ENCODE measurements at places on chromosomes 5 and 9. TPM values are rescaled to one million over a fixed set of nuclear protein-coding genes. Genes with fewer than 3 reads are reported as not detected.
A peak's percentile ranks its signal among the peaks of the same experiment; 100 is the strongest.

DNA sequence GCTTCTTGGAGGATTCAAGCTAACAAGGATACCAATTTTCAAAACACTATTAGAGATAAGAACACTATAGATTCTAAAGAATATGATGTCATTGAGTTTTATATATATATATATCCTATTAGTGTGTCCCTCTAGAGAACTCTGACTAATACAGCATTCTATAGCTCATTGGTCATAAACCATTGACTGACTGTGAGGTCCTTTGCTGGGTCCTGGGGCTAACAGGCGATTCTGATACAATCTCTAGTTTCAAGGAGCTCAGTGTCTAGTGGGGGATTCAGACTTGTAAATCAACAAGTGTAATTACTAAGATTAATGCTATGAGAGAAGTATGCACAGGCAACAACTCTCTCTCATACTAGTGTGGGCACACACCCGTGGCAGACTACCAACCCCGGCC lies 234.5 kb downstream of the DENND1A start:
- DNase-seq = no peak

GRCh38 chr5:141933151-141933550 lies 9.5 kb downstream of the DELE1 start:
- DNase-seq = no peak

The MLANA gene
- not detected for total RNA-seq

GRCh38 chr9:72441848-72442607 lies 77.0 kb upstream of the ZFAND5 start:
- DNase-seq = peak; percentile 73

DNA sequence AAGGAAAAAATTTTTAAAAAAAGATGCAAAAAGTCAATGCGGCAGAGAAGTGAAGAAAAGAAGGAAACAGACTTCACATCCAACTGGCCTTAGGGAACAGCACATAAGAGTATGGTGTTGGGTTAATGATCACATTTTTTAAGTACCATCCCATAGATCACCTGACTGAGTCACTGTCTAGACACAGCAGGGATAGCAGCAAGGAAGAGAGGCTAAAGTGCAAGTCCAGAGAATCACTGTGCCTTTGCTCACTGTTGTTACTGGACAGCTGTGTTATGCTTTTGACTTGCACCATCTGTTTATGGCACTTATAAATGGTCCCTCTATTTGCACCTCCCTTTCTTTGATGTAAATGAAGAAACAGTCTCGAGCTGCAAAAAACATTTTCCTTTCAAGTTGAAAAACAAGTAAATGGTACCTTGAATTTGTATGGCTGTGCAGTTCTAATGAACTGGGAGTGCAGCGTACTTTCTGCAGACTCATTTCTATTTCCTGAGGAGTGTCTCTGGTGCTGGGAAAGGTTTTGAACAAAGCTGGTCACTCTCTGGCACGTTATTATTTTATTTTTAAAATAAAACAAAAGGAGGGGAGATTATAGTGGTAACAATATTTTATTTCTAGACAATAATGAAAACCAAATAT lies 84.2 kb downstream of the TRPM6 start:
- DNase-seq = peak; percentile 22

- no peak for DNase-seq
These were observed 41.0 kb upstream of the EGFL7 start for GRCh38 chr9:136621734-136622093.

GRCh38 chr9:90870621-90871326 lies 69.2 kb downstream of the SYK start:
- peak; percentile 66 for DNase-seq

DNA sequence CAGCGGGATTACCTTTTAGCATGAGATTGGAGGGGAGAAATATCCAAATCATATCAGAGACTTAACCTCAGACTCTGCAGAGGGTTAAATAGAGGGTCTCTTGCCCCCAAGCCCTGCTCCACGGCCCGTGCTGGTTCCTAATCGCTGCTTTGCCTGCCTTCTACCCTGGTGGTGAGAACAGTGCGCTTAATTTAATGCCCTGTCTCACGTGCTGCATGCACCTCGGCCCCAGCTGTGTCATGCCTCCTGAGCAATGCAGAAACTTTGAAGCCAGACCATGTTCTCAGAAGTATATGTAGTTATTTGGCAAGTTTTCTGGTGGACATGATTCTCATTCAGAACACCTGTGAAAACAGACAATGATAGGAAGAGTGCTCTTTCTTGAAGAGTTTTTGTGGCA lies 1.4 kb downstream of the OTULIN start:
- DNase-seq = peak; percentile 55

The GRM6 gene
- not detected for total RNA-seq

The FAM78A gene
- total RNA-seq = 12.4 TPM

DNA sequence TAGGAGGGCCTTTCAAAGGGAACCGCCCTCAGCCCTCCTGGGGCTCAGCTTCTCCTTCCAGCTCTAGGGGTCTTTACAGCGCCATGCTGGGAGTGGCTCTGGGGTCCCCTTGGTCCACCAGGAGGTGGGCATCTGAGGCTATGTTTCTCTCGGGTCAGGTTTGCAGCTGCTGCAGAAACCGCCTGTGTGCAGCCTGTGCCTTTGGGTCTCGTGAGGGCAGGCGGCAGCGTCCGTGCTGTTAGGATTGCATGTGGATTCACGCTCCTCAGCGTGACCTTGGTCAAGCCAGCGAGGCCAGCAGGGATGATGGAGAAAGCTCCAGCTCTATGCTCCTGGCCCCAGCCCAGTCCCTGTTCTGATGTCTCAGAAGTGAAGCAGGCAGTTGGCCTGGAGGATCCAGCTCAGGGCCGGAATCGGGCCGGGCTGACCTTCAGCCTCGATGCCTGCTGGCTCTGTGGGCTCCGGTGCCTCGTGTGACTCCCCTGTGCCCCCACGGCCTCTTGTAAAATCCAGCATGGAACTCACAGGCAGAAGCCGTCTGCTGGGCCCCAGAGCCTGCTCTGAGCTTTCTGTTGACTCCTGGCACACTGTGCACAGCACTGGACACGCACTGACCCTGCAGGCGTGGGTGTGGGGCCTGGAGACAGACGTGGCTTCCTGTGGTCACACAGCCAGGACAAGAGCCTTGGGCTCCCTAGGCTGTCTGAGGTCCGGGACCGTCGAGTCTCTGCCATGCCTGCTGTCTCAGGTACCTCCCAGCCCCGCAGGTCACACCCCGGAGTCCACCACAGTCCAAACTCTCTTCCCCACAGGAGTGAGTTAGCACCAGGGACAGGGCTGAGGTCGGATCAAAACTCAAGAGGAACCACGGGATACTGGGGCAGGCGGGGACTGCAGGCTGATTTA lies 54.3 kb downstream of the TRIP13 start:
- DNase-seq = no peak

DNA sequence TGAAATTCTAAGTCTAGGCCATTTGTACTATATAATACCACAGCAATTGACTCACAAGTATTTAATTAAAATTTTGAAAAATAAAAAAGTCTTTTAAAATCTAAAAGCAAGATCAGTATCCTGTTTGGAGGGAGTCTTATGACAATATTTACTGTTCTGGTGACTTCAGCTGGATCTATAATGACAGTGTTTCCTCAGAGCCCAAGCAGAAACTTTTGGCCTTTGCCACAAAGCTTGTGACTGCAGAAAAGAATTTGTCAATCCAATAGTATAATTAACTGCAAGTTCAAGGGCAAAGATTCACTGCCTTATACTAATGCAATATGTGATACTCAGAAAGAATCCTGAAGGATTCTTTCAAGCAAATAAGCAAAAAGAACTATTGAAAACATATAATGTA lies 49.6 kb upstream of the RAPGEF6 start:
- DNase-seq = no peak

The AFAP1L1 gene
- 264 TPM for total RNA-seq

The SOHLH1 gene
- total RNA-seq = 0.05 TPM

GRCh38 chr5:140366589-140367255 lies 6.7 kb downstream of the SLC4A9 start:
- DNase-seq = no peak

The PPP3R2 gene
- not detected for total RNA-seq

- peak; percentile 70 for DNase-seq
These were observed 11.0 kb upstream of the ERMP1 start for GRCh38 chr9:5843794-5844471.

GRCh38 chr5:82521431-82522051 lies 243.4 kb upstream of the RPS23 start:
- no peak for DNase-seq

DNA sequence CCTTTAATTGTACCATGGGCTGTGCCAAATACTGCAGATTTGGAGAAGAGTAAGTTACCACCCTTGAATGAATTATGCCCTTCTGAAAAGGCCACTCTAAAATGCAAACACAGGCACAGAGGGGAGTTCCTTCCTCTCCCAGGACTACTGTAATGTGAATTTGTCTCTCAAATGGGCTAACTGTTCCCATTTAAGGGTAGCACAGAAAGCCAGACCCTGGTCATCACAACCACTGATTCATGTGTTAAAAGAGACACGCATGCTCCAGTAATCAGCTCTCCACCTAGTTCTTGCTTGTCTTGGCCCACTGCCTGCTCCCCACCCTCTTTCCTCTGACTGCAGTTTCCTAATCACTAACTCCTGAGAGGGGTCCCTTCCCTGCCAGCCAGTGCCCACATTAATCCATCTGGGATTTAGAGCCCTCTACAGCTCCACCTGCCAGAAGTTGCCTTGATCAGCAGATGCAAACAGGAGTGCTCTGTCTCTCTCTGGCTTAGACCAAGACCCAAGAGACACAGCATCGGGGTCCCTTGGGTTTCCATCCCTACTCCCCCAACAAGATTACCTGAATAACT lies 382.4 kb downstream of the TMEM167A start:
- no peak for DNase-seq

- no peak for DNase-seq
These were observed 102.4 kb upstream of the PARP8 start for GRCh38 chr5:50564079-50564478.

DNA sequence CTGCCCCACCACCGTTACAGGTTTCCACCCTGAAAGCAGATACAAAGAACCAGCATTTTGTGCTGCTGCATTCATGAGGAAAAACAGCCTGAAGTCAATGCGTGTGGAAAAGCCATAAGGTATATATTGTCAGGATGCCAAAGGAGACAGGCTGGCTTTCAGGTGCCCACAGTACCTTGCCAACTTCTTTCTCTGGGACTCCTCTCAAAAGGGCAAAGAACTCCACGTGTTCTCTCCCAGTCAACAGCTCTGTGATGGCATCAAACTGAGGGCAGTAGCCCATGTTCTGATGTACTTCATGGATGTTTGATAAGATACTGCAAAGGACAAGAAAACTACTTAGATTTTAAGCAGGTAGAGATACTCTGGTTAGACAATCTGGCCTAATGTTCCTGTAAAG lies 24.3 kb downstream of the NIPSNAP3B start:
- no peak for DNase-seq

- peak; percentile 53 for DNase-seq
These were observed 150.1 kb downstream of the BNC2 start for GRCh38 chr9:16720386-16720785.

DNA sequence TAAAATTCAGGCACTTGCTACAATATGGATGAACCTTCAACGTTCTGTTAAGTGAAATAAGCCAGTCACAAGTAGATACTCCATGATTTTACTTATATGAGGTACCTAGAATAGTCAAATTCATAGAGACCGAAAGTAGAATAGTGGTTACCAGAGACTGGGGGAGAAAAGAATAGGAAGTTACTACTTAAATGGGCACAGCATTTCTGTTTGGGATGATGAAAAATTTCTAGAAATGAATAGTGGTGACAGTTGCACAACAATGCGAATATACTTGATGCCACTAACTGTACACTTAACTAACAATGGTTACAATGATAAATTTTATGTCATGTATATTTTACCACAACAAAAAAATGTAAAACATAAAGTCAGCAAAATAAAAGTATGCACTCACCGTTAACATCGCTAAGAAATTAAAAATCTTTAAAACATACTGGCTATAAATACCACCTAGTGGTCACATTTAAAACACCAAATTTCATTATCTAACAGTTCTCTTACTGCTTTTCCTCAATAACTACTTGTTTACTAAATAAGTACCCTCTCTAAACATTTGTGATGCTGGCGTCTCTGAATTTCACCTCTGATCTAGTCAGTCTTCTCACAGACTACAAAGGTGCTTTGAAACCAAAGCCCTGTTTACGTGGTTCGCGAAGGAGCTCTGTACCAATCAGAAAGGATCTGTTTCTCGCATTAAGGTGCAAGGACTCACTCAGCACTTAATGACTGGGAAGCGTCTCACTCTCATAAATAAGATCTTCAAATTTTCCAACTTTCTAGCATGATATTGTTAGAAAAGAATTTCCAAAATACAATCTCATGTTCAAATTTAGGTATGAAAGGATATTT lies 22.7 kb downstream of the KIF3A start:
- peak; percentile 30 for DNase-seq

The URM1 gene
- 97.7 TPM for total RNA-seq

The GAS1 gene
- total RNA-seq = 1.4 TPM

The ARHGEF37 gene
- total RNA-seq = 16.0 TPM

- DNase-seq = no peak
These were observed 5.7 kb upstream of the STING1 start for GRCh38 chr5:139488260-139488659.

DNA sequence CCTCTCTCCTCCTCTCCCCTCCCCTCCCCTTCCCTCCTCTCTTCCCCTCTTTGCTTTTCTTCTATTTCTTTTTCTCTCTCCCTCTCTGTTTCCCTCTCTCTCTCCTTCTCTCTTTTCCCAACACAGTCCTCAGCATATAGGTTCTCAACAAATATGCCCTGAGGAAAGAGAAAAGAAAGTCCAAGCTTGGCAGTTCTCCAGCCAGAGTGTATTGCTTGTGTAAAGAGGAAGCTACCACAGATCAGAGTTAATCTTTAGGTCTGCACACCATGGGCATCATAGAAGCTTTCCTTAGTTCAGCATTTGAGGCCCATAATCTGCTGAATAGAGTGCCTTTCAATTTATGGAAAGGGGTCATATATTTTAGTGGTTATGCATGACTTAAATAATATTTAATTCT lies 382.8 kb upstream of the WWC1 start:
- DNase-seq = no peak

DNA sequence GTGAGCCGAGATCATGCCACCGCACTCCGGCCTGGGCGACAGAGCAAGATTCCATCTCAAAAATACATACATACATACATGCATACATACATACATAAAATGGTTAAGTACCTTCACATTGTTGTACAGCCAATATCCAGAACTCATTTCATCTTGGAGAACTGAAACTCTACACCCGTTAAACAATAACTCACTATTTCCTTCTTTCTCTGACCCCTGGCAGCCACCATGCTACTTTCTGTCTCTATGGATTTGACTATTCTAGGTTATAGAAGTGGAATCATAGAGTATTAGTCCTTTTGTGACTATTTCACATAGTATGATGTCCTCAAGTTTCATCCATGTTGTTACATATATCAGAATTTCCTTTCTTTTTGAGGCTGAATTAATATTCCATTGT lies 9.6 kb upstream of the KIF27 start:
- DNase-seq = no peak

DNA sequence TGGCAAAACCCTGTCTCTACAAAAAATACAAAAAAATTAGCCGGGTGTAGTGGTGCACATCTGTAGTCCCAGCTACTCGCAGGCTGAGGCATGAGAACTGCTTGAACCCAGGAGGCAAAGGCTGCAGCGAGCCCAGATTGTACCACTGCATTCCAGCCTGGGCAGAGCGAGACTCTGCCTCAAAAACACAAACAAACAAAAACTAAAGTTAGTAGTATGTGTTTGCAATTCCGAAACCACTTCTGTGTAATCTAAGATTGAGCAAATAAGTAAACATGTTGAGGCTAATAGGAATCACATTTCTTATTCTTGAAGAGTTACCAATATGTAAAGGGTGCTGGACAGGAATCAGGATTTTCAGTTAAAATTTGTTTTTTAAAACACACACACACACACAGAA lies 70.0 kb upstream of the SUSD1 start:
- DNase-seq = no peak

Measured in dermis blood vessel endothelial cell (primary cell).